Tibial nerve (tissue), 4 donors: ENCODE measurements at places on chromosomes 11 and 22. TPM values are rescaled to one million over a fixed set of nuclear protein-coding genes. Genes with fewer than 3 reads are reported as not detected.

GRCh38 chr11:121645001-121645400, 192.2 kb upstream of the SORL1-AS1 start:
- no peak for DNase-seq

DNA sequence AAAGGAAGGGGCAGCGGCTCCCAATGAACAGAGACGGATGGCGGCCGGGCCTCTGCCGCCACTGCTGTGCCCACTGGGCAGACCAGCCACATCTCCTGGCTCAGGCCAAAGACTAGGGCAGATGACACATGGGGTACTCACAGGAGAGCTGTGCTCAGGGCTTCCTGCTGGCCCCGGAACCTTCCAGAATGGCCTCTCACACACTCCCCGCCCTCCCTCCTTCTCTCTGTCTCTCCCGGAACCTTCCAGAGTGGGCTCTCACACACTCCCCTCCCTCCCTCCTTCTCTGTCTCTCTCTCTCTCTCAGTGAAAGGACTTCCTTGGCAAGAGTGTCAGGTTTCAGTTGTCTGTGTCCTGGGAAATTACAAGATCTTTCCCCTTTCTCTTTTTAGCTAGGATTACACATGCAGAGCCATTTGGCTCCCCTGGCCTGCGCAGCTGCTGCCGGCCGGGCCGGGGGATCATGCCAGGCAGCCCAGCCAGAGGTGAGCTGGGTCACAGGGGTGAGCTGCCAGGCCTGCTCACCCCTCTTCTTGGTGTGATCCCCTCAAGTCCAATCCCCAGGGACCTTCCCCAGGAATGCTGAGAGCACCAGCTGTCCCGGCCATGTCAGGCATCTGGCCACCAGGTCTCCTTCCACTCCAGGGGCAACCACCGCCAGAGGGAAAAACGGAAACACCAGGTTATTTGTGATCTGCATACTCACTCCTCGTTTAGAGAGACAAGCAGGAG, 45.3 kb upstream of the ADA2 start:
- no peak for DNase-seq

- no peak for DNase-seq
Measured at GRCh38 chr11:7605186-7605943, 67.9 kb downstream of the CYB5R2 start.

DNA sequence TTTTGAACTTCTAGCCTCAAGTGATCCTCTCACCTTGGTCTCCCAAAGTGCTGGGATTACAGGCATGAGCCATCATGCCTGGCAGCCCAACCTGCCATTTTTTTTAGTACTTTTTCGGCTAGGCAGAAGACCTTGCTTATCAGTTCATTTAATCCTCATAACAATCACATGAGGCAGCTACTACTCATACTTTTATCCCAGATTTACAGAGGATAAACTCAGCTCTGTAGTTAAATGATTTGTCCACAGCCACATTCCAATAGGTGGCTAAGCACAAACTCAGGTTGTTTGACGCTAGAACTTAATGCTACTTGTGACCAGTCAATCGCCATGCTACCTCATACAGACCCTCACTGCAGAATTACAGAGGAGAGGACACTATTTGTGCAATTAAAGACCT, 28.1 kb downstream of the SBF2 start:
- DNase-seq: no peak

- no peak for DNase-seq
Measured at GRCh38 chr22:37659066-37659896, 758 bp downstream of the PDXP start.

DNA sequence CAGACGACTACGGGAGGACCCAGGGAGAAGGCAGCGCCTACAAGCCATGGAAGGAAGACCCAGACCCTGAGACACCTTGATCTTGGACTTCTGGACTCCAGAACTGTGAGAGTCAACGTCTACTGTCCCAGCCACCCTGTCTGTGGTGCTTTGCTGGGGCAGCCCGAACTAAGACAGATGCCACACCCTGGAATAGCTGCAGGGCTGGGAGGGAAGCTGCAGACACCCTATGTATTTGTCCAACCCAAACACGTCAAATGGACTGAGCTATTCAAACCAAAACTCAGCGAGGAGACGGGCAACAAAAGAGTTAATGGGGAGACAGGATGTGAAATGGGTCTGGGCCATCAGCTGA, 169.3 kb downstream of the CTTN start:
- no peak for DNase-seq

GRCh38 chr11:116518141-116518540, 254.6 kb downstream of the BUD13 start:
- no peak for DNase-seq

- peak; percentile 53 for DNase-seq
Measured at GRCh38 chr11:74255741-74256375, 55.6 kb downstream of the P4HA3 start.

- DNase-seq: no peak
Measured at GRCh38 chr11:69817265-69818230, 1.7 kb downstream of the FGF3 start.

DNA sequence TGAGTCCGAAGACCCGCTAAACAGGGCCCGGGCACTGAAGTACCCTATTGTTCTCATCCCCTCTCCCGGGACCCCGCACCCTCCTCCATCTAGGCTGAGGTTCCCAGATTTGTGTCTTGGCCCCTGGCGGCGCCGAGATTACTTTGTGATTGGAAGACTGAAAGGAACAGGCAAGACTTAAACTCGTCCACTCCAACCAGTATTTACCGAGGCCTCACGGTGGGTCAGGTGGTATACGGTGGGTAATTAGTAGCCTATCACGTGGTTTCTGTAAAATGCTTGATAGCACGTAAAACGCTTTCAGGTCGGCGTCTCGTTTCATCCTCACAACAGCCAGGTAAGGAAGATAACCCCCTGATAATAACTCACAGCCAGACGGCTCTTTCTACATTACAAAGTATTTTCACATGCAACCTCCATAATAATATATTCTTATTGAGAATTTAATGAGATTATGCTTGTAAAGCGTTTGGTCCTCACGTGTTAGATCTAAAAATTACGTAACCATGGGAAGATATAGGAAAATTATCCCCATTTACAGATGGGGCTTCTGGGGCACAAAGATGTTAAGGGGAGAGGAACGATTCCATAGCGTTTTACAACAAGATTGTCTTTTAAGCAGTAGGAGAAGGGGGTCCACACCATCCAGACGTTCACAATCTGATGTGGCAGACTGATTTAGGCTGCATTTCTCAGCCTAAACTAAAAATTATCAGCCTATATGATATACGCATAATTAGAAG, 642 bp upstream of the PIK3C2A start:
- DNase-seq: peak; percentile 33

DNA sequence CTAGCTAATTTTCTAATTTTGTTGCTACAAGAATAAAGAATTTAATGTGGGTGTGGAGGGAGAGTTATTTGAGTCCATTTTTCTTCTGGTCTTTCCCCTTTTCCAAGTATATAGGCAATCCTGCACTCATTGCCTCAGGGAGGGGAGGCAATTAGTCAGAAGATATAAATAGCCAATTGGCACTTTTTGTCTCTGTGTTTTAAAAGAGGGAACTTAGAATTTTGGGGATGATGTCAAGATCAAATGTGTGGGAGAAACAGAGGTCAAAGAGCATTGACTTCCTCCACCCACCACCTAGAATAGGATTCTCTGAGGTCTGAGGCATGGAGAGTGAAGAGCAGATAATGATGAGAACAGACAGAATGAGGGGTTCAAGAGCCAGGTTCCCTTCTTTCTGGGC, 120.3 kb upstream of the ZC3H12C start:
- DNase-seq: no peak

GRCh38 chr11:81036168-81036870, 1595.5 kb upstream of the TENM4 start:
- no peak for DNase-seq

- DNase-seq: no peak
Measured at GRCh38 chr22:45933506-45934167, 43.3 kb downstream of the WNT7B start.

The TRMT2A gene
- 45.8 TPM for total RNA-seq

The RCOR2 gene
- total RNA-seq: not detected

The ASRGL1 gene
- total RNA-seq: 4.2 TPM

The MMP7 gene
- not detected for total RNA-seq

The SAA4 gene
- total RNA-seq: not detected

The SLC22A12 gene
- total RNA-seq: not detected

The LGALS1 gene
- 2,009 TPM for total RNA-seq

The SYT8 gene
- 0.39 TPM for total RNA-seq

The PTPRJ gene
- total RNA-seq: 22.4 TPM
